Muscle of back (tissue), 13 donors: ENCODE measurements at places on chromosomes 2 and 18.

DNA sequence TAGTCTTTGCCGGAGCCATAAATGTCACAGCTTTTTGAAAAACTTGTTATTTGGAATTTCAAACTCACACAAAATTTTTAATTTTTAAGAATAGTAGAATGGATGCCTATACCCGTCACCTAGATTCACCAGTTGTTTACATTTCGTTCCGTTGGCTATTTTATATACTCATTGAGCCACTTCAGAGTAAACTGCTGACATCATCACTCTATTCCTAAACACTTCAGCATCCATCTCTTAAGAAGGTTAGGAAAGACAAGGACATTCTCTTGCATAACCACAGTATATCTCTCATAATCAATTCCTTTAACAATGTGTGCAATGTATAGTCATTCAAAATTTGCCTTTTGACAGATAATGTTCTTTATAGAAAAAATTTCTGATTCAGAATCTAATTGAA lies 1065.8 kb downstream of the LRP1B start:
- no peak for DNase-seq

- no peak for DNase-seq
These were observed 133.7 kb upstream of the HNRNPA3 start for GRCh38 chr2:177078855-177079254.

DNA sequence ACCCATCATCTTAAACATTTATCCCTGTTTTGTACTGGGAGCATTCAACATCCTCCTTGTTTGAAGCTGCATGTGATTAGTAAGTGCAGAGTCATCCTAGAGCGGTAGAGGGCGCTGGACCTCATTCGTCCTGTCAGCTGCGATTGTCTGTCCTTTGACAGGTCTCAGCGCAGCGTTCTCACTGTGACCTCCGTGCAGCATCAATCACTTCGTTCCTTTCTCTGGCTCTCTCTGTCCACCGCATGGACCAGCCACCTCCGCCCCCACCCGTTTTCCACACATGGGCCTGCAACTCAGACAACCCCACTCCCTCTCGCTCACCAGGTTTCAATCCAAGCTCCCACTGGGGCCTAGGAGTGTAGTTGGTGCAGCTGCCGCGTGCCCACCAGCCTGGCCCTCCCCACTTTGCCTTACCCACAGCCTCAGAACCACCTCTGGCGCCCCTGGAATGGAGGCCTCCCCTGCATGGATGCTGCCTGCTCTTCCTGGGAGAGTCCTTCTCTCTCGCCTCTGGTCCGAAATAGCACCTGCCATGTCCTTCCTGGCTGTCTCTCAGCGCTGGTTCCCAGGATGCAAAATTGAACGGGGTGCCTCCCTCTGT lies 90.5 kb downstream of the NDUFA10 start:
- peak; percentile 72 for DNase-seq

- no peak for DNase-seq
These were observed 82.9 kb downstream of the NFATC1 start for GRCh38 chr18:79478484-79479115.

GRCh38 chr2:160838691-160839090 lies 321.5 kb upstream of the TANK start:
- DNase-seq = no peak

DNA sequence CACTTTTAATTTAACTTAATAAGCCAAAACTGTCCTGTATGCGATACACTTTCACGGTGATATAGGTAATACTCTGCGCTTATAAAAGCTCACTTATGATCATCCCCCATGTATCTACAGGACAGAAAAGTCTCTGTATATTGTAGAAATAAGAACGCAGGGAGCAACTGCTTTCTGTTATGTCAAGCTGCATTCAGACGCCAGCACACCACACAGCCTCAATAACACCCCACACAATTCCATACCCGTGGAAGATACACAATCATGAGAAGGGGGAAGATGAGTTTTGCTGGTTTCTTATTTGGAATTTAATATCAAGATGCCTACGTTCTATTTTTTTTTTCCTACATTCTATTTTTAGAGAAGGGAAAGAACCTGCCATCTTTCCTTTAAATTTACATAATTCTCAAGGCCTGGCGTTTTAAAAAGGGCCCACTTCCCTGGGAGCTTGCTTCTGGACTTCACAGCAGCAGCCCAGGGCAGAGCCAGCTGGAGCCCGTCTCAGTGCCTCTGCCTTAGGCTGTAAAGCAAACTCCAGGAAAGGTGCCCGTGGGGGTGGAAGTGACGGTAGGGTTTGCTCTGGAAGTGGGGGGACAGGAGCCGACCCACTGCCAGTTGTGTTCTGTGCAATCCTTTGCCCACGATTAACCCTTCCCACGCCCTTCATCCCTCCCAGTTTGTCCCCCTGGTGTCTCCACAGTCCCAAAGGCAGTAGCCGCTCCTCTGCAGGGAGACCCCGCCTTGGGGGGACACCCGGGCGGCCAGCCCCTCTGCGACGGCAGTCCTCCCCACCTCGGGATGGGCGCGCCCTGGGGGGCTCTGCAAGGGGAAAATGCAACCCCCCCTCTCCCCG lies 5.3 kb downstream of the PTGR3 start:
- DNase-seq = no peak

- no peak for DNase-seq
These were observed 633.2 kb downstream of the FBXO15 start for GRCh38 chr18:73514449-73514848.

- peak; percentile 68 for DNase-seq
These were observed 16.0 kb upstream of the MSGN1 start for GRCh38 chr2:17800219-17800618.

GRCh38 chr2:142756430-142756829 lies 121.0 kb upstream of the KYNU start:
- no peak for DNase-seq

- DNase-seq = no peak
These were observed 9.8 kb upstream of the INO80D start for GRCh38 chr2:206095536-206096332.

DNA sequence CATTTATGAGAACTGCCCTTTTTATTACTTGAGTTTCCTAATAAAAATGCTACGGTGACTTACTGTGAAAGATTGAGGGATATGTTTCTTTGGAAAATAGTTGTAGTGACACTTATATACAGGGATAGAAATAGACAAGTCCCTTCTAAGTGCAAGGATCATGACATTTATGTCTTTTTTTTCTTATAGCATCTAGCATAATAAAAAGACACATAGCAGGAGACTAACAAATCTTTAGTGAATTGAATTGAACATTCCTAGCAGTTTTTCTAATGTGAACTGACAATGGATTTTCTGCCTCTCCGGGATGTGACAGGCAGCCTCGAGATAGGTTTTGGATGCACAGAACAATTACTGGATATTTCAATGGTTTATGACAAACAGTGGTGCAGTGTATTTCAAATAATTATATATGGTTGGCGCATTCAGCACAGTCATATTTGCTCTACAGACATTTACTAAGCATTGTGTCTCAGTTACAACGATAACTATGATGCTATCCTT lies 562.8 kb downstream of the ADCYAP1 start:
- no peak for DNase-seq

GRCh38 chr18:73891572-73892421 lies 255.8 kb downstream of the FBXO15 start:
- DNase-seq = no peak

DNA sequence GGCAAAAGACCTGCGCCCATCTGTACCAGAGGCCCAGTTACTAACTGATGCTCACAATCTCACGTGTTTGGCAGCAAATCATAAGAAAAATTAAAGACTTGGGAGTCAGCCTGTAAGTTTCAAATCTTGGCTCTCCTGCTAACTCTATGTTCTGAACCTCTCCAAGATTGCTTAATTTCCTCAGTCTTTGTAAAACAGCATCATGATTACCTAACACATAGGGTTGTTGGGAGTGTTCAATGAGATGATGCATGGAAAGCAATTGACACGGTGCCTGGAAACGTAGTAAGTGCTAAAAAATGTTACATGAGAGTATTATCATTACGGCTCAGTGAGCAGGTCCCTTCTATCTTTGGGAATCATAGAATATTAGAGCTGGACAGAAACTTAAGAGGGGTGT lies 497.6 kb upstream of the TCF4 start:
- peak; percentile 90 for DNase-seq

DNA sequence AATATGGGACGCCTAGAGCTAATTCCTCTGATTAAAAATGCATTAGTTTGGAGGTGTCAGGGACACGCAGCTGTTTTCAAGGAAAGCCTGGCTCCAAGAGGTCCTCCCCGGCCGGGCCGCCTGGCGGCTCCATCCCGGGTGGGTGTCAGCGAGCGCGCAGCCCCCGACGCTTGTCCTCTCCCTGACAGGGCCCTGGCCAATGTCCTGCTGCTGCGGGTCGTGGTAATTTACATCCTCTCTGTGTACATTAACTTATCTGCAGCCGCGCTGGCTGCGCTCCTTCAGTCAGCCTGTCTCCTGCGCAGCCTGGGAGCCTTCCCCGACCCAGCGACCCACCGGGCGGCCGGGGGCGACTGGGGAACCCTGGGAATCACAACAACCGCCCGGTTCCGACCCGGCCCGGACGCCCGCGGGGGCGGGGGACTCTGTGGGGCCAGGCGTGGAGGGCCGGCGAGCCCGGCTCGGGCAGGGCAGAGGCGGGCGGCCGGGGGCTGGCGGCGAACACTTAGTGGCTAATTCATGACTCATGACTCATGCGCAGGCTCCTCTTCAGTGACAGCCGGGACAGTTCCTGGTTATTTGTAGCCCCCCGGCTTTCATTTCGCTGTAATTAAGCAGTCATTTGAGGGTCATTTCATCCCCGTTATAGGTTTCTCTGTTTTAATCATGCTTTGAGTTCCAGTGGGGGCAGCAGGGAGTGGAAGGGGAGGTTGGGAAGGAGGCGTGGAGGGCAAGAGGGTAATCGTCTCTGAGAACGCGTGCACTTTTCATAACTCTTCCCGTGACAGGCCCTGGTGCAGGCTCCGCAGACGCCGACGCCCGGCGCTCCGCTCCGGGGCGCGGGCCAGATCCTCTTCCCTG lies 141.9 kb upstream of the CTAGE1 start:
- DNase-seq = no peak

DNA sequence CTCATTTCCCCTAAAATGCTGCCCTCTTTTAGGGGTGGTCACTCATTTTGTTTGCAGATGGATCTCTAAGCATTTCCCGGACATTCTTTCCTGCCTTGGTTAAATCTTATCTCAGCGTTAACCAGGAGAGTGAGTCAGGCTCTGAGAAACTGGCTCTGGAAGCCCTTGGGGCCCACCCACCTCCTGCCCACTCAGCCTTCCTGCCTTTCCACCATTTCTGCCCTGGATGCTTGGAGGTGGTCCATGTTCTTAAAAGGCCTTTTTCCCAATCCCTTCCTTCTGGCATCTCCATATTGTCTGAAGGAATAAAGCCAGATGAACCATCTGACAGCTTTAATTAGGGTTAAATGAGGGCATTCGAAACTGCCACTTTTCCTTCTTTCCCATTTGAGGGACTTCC lies 9.5 kb downstream of the HK2 start:
- no peak for DNase-seq

GRCh38 chr2:157032017-157032416 lies 225.5 kb upstream of the GALNT5 start:
- DNase-seq = peak; percentile 86

- DNase-seq = no peak
These were observed 19.5 kb upstream of the AGXT start for GRCh38 chr2:240848900-240849680.

DNA sequence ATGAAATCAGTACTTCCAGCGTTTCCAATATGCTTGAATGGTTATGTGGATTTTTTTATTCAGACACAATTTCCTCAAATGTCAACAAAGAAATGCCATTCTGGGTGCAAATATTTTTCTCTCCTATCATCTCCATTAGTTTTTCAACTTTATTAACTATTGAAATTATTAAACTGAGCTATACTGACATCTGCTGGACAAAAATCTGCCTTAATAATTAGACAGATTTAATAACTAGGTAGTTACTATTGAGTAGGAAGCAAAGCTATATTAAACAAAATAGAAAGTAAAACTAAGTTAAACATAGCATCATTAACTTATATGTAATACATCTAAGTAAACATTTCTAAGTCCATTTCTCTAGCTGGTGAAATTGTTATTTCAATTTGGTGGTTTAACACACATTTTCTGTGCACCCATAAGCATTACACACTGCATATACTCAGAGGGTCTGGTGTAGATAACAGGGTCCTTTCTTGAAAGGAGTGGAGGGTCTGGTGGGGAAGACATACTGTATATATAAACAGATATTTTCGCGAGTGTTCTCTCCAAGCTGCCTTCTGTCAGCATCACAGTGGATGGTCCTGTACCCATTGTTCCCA lies 77.0 kb downstream of the LANCL1 start:
- DNase-seq = no peak

- DNase-seq = no peak
These were observed 175.3 kb downstream of the ZNF385B start for GRCh38 chr2:179686069-179686468.

GRCh38 chr18:7848054-7848412 lies 280.9 kb downstream of the PTPRM start:
- DNase-seq = peak; percentile 32

DNA sequence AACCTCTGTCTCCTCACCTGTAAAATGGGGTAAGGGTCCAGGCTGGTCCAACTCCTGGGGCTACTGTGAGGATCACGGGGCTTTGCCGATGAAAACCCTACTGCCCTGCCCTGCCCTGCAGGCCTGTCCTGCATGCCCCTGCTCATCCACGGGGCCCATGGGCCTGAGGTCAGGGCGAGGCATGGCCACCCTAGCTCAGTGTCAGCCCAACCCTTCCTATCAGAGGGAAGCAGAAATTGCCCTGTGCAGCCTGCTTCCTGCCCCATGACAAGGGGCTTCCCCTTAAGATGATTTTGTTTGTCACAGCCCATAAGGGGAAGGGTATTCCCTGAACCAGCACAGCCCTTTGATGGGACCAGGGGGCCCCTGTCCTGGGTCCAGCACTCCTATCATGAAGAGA lies 353.6 kb upstream of the ID2 start:
- no peak for DNase-seq

DNA sequence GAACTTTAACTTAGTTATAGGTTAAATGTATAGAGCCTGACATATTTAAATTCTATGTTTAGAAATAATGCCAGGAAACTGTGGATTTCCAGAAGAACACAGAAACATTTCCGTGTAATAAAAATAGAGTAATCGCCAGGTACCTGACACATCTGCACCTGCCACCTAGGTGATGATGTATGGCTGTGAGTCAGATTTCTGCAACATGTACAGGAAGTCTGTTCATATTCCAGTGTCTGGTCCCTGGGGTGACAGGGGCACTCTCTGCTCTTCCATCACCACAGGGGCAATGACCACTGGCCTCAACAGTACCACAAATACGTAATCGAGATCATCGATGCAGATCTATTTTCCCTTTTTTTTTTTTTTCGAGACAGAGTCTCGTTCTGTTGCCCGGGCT lies 101.1 kb upstream of the LPIN2 start:
- DNase-seq = no peak

- peak; percentile 4 for DNase-seq
These were observed 71.8 kb downstream of the ID2 start for GRCh38 chr2:8753609-8754008.

GRCh38 chr2:50951437-50951836 lies 80.5 kb downstream of the NRXN1 start:
- peak; percentile 7 for DNase-seq

- peak; percentile 55 for DNase-seq
These were observed 258.6 kb downstream of the TNS1 start for GRCh38 chr2:217743966-217744761.

GRCh38 chr2:176268976-176269318 lies 295 bp upstream of the MTX2 start:
- DNase-seq = no peak
